ENCODE measurements at places on chromosomes 6 and 20.

- DNase-seq, result no peak
These were observed 78.5 kb upstream of the NUP153 start for GRCh38 chr6:17785094-17785787.

- no peak for DNase-seq
These were observed 52.9 kb upstream of the PLCB4 start for GRCh38 chr20:9015984-9016324.

DNA sequence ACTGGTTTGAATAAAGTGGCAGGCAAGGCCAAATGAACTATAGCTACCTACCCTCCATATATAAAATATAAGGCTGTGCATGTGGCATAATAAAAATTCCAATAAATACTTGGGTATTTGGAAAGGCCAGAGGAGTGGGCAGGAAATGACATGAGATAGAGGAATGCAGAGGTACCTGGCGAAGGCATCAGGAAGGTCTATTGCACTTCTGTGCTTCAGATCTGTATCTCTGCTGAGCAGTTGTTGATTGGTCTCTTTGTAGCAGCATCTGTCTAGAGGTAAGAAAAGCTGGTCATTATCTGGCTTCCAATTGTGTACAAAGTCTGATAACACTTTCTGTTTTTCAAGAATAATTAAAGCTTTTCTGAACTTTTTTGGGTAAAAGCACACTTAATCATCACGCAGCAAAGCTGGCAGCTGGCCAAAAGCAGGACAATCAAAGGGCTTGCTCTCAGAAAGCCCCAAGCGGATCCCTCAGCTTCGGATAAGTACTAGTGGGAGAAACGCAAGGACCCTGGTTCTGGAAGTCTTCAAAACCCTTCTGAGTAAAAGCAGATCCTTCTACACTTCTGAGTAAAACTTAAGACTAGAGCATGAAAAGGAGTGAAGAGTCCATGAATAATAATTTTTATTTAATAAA, 120.1 kb upstream of the TCF21 start:
- no peak for DNase-seq

GRCh38 chr6:157921685-157922367, 59.8 kb upstream of the SYNJ2 start:
- DNase-seq, result no peak

GRCh38 chr6:502761-503160, 111.2 kb downstream of the IRF4 start:
- no peak for DNase-seq

DNA sequence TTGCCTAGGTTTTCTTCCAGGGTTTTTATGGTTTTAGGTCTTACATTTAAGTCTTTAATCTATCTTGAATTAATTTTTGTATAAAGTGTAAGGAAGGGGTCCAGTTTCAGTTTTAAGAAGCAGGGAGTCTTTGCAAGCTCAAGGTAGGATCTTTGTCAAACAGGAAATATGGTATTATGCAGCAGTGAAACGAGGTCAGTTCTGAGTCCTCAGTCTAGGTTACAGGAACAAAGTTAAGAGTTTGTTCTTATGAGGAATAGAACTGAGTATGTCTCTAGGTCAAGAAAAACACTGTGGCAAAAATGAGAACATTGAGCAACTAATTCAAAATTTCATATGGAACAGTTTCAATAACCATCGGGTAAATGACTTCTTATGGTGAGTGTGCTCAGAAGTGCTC, 63.6 kb downstream of the GCLC start:
- DNase-seq, result no peak

GRCh38 chr6:128599036-128599435, 78.6 kb upstream of the PTPRK start:
- DNase-seq, result no peak

DNA sequence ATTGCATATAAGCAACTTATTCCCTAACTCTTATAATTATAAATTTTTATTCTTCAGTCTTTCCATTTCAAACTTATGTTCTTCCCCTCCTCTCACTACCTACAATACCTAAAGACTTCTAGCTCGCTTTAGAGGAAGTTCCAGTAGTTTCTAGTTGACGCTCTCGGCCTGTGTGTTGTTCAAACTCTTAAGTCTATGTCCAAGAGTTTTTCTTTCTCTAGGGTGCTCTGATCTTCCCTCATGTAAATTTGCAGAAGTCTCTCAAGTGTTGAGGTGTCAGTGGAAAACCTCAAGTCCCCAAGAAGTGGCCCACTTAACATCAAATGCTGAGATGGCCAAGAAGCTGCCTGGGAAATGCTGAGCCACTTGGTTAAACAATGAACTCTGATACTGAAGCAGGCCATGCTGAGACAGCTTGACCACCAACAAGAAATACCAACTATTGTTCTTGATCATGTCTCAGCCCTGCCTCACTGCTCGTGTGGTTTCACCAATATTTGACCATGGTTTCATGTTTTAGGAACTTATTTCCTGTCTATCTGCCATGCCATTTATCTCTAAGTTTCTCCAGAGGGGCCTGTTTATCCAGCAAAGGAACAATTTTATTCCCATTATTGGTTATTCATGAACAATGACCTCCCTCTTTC, 100.9 kb upstream of the TCF21 start:
- DNase-seq, result no peak

GRCh38 chr20:46797206-46797605, 87.8 kb downstream of the SLC2A10 start:
- peak; percentile 60 for DNase-seq

- no peak for DNase-seq
These were observed 702.1 kb downstream of the FRK start for GRCh38 chr6:115358616-115359015.

- DNase-seq, result peak; percentile 92
These were observed 107.7 kb downstream of the FOXF2 start for GRCh38 chr6:1496836-1497760.

- no peak for DNase-seq
These were observed 3.9 kb upstream of the SYS1 start for GRCh38 chr20:45359069-45359405.

- DNase-seq, result peak; percentile 68
These were observed 23.2 kb downstream of the RBCK1 start for GRCh38 chr20:431012-431904.

GRCh38 chr6:168540713-168541291, 99.8 kb downstream of the SMOC2 start:
- no peak for DNase-seq

Measured in NCI-H2171 (cell line).